ENCODE measurements at places on chromosomes 13 and 19.

- DNase-seq, result no peak
Observed at GRCh38 chr13:26378116-26378515, 124.2 kb downstream of the CDK8 start.

DNA sequence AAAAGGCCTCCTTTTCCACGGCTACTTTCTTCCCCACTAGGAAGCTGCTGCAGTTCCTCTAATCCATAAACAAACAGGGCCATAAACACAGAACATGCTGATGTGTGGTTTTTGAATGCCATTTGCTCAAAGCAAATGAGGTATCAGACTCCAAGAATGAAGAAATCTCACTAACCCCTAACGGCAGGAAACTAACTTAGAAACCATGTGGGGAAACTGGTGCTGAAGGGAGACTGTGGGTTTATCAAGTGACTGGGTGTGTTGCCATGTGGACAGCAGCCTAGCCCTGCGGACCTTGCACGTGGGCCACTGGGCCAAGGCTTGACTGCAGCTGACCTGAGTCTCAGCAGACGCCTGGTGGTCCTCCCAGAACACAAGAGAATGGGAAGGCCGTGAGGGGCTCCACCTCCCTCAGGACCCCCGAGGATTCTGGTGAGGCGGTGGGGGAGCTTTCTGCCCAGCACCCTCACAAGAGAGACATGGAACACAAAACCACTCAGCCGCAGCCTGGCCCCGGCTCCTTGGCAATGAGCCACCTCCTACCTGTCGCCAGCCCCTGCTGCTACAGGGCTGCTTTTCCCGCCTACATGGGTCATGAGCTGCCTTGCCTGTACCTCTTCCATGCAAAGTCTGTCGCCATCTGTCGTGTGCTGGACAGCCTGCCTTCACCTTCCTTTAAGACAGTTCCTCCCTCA is 10.6 kb downstream of the SLC15A1 start:
- DNase-seq, result no peak

DNA sequence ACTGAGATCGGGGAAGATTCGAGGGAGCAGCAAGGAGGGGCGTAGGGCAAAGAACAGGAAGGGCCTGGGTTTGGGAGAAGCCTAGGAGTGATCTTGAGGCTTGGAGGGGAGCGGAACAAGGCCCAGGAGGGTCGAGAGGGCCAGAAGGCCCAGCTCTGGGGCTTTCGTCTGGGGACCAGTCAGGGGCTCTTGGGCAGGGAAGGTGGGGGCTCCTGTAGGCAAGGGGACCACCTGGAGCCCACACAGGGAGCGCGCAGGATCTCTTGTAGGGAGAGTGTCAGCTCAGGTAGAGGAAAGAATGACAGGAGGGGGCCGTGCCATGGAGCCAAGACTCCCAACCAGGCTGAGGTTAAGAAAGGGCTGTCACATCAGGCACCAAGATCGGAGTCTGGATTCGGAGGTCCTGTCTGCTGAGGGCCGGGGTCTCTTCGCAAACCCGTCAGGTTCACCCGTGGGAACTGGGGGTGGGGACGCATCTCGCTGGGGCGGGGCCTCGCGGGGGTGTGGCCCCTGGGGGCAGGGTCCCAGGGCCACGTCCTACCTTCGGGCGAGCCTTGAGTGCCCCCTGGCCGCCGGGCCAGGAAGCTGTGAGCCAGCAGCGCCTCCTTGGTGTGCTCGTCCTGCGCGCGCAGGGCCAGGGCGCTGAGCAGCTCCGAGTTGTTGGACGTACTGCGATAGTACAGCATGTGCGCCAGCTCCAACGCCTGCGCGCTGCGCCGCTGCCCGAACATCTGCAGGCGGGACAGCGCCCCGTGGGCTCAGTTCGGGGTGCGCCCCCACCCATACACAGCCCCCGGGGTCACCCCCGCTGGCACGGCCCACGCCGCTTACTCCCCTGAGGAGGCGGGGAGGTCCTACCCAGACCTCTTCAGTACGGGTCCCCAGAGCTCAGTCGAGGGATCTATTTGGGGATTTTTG is 8.4 kb downstream of the EMP3 start:
- peak; percentile 90 for DNase-seq

DNA sequence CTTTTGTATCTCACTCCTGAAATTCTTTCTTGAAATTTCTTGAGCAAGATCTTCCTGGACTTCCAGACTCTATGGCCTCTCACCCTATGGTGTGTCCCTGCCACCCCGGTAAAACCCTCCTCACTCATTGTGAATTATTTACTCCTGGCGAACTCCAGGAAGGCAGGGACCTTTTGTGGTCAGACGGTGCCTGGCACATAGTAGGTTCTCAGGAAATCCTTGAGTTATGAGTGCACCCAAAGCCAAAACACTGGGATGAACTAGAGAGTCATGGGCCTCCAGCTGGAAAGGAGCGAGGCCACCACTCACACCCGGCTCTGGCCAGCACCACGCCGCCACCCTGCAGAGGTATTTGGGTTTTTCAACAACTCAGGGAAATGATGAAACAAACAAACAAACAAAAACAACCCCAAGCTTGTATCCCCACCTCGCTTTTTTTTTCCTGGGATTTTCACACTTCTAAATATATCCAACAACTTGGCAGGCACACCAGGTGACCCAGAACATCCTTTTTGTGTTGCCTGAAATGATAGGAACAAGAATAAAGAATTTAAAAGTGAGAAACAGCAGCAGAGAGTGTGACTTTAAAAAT is 11.2 kb downstream of the HPN start:
- no peak for DNase-seq

DNA sequence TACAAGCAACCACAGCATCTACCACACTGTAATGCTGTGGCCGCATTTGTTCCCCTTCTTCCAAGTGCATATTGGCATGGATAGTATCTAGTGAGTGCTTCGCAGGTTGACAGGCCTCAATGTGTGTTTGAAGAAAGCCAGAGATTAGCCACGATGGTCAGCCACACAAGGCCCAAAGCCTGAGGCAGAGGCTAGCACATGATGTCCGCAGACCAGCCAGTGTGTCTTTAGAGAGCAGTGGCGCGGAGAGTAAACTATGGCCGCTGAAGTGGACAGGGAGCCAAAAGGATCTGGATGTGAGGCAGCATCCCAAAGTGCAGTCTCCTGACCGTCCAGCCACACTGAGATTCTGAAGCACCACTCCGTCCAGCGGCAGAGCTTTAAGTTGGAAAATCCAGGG is 36.0 kb downstream of the BRD4 start:
- DNase-seq, result no peak

- no peak for DNase-seq
Observed at GRCh38 chr13:49298903-49299605, 51.3 kb downstream of the CDADC1 start.

GRCh38 chr13:110455444-110455843 is 106.1 kb downstream of the RAB20 start:
- DNase-seq, result no peak

DNA sequence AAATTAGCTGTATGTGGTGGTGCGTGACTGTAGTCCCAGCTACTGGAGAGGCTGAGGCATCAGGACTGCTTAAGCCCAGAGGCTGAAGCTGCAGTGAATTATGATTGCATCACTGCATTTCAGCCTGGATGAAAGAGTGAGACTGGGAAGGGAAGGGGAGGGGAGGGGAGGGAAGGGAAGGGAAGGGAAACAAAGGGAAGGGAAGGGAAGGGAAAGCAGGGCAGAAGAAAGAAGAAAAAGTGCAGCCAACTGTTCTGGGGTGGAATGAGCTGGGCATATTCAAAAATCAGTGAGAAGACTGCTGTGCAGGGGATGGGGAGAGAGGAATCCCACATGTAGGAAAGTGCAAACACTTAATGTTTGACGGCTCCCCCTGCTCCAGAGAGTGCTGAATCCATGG is 905.5 kb downstream of the UQCRFS1 start:
- DNase-seq, result peak; percentile 55

- DNase-seq, result no peak
Observed at GRCh38 chr13:111973186-111973585, 93.8 kb upstream of the SOX1 start.

DNA sequence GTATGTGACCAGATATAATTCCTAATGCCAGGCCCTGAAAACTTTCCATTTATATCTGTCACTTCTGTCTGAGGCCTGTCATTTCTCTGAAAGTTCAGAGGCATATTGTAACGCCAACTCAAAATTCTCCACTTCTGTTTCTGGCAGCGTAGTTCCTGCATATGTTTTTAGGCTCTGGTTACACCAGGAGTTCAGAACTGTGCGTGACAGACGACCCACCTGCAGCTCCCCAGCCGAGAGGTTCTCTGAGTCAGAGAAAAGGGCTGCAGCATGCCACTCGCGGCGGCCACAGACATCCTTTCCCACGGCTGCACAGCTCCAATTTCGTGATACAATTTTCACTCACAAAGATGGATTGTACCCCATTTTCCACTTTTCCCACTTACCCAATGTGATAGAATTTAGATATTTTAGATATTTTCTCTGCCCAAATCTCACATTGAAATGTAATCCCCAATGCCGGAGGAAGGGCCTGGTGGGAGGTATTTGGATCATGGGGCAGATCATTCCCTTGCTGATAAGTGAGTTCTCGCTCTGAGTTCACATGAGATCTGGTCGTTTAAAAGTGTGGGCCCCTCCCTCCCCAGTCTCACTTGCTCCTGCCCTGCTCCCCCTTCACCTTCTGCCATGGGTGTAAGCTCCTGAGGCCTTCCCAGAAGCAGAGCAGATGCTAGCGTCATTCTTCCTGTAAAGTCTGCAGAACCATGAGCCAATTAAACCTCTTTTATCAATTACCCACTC is 308.1 kb downstream of the LIG4 start:
- DNase-seq, result peak; percentile 91

- no peak for DNase-seq
Observed at GRCh38 chr13:109272595-109273325, 513.6 kb downstream of the IRS2 start.

GRCh38 chr13:106033659-106034058 is 501.8 kb downstream of the EFNB2 start:
- peak; percentile 54 for DNase-seq

- no peak for DNase-seq
Observed at GRCh38 chr13:94324767-94325540, 154.5 kb downstream of the DCT start.

- no peak for DNase-seq
Observed at GRCh38 chr19:48415806-48416221, 22.3 kb downstream of the GRIN2D start.

DNA sequence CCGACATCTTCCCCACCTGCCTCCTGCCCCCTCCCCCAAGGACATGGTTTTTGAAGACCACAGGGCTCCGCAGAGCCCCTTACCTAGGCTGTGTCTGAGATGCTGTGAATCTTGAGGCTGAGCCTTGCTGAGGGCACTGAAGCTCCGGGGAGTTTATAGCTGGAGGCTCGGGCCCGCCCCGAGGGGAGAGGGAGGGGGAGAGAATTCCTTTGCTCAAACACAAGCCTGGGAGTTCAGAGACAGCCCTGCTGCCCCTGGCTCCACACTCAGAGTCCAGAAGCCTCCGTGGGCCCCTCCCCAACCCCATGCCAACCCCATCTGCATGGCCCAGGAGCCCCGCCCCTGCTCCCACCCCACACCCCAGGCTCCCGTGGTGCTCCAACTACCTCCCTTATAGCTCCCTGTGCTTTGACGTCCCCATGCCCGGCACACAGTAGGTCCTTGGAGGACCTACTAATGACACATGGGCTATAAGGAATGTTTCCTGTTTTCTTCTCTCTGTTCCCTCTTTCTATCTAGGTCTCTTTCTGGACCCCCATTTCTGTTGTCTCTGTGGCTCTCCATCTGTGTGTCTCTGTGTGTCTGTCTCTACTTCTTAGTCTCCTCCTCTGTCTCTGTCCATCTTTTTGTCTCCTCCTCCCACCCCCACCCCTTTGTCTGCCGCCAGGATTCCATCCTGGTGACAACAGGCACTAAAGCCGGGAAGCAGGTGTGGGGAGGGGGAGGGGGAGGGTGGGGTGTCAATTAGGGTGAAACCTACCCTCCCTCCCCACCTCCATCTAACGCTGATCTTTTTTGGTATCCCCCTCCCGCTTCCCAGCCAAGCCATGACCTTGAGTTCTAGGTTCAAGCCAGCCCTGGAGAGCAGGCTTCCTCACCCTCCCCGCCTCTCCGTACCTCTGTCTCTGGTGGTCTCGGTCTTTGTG is at the start of gene TNNT1:
TSS of gene TNNT1 (minus strand) at position 129 of the 926 bp plus-strand sequence. CDS start 2,049 bp downstream, outside the sequence.
- DNase-seq, result peak; percentile 26

DNA sequence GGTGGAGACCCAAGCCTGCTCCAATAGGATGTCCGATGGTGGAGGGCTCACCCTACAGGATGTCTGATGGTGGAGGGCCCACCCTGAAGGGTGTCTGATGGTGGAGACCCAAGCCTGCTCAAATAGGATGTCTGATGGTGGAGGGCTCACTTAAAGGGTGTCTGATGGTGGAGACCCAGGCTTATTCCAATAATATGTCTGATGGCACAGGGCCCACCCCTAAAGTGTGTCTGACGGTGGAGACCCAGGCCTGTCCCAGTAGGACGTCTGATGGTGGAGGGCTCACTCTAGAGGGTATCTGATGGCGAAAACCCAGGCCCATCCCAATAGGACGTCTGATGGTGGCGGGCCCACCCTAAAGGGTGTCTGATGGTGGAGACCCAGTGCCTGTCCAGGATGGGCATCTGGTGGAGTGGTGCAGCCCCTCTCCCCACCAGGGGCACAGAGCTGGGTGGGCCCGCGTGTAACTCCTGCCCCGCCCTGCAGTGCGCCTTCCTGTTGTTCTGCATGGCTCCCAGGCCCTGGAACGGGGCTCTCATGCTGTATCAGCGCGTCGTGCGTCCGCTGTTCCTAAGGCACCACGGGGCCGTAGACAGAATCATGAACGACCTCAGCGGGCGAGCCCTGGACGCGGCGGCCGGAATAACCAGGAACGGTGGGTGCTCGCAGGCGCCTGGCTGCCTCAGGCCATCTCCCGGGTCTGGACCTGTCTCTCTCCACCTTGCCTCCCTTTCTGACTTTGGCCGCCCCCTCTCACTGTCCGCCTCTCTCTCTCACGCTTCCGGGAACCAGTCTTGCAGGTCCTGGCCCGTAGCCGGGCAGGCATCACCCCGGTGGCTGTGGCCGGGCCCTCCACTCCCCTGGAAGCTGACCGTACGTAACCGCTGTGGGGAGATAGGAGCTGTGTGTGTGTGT is 5.1 kb downstream of the REEP6 start:
- no peak for DNase-seq

- peak; percentile 93 for DNase-seq
Observed at GRCh38 chr13:33524086-33524485, 238.5 kb upstream of the STARD13 start.

DNA sequence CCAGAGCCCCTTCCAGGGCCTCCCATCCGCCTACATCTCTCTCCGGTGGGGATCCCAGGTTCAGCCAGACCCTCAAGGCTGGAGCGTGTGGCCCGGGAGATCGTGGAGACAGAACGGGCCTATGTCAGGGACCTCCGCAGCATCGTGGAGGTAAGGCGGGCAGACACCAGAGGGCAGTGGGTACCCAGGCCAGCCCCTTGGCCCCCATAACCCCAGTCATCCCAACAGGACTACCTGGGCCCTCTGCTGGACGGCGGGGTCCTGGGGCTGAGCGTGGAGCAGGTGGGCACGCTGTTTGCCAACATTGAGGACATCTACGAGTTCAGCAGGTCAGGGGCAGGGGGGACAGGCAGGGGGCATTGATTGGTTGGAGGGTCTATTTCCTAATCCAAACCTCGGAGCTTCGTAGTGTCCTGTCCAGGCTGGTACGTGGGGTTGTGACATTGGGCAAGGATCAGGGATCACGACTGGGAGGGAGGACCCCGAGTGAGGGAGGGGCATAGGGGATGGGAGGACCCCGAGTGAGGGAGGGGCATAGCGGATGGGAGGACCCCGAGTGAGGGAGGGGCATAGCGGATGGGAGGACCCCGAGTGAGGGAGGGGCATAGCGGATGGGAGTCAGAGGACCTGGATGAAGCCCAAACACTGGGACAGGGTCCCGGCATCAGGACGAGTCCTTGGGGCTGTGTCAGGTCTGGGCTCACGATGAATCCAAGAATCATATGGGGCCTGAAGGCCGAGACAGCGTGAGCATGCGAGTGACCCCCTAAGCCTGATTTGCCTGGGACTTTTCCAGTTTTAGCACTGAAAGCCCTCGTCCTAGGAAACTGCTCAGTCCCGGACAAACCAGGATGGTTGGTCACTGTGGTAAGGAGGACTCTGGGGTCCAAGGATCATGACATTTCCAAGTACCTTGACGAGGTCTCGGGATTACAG is 2.9 kb downstream of the PLEKHG2 start:
- no peak for DNase-seq
